ENCODE measurements at places on chromosomes 4 and X.

DNA sequence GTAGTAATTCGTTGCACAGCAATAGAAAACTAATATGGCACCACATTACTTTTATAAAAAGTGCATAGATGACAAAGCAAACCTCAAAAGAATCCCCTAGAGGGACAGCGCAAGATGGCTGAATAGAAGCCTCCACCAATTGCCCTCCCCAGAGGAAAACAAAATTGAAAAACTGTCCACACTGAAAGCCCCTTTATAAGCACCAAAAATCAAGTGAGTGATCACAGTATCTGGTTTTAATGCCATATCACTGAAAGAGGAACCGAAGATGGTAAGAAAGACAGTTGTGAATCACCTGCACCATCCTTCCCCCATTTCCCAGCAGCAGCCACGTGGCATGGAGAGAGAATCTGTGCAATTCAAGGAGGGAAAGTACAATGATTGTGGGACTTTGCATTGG, 522.2 kb downstream of the GLUD2 start:
- no peak for DNase-seq

DNA sequence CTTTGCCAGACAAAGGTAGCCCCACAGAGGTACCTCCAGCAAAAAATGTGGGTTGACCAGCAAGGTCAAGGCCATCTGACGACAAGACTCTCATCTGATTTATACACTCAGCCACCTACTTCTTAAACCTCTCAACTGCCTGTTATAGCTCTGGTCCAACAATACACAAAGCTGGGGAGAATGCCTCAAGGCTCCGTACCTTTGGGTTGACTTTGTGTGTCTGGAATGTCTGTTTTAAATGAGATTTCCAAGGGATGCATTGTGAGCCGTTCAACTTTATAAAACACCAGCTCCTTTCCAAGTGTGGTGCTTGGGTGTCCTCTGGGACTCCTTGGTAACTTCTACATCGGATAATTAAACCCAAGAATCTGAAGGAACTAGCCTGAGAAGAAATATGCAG, 167.0 kb upstream of the RPL34 start:
- no peak for DNase-seq

GRCh38 chr4:176902710-176903323, 110.1 kb upstream of the VEGFC start:
- no peak for DNase-seq

DNA sequence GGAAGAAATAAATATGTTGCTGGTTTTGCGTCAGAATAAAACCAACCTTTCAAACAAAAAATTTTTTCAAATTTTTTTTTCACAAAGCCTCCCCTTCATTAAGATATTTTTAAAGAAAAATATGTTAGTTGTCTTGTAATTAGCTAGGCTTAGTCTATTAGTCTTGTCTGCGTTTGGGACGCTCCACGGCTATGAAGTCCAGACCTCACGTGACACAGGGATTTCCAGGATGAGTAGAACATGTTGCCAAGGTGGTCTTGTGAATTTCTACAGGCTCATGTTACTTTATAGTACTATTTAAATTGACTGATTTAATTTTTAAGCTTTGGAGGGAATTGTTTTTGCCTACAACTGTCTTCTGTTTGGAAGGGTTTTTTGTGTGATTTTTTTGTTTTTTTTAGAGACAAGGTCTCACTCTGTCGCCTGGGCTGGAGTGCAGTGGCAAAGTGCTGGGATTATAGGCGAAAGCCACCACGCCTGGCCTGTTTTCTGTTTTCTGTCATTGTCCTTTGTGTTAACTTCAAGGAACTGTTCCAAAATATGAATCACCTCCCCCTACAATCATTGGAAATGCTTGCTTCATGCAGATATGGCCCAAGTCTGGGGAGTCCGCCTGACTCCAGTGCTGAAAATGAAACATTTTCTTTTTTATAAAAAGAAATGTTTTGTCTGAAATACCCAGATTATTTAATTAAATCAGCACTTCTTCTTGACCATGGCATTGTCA, 26.2 kb downstream of the TMEM144 start:
- peak; percentile 16 for DNase-seq

DNA sequence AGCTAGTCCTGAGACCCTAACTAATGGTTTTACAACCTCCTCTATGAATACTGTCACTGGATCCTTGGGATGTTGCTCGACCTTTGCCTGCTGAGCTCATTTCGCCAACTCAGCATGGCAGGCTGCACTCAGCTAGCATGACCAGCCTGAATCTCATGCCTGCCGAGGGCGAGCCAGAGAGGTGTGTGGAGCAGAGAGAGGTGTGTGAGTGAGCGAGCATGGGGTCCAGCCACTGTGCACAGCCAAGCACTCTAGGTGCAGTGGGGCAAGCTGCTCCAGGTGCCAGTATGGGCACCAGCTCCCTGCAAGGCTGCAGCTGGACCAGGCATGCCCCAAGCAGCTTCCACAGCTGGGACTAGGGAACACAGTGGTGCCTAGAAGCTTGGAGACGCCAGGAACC, 410.9 kb downstream of the PCDH10 start:
- DNase-seq = no peak

GRCh38 chr4:107747748-107748486, 27.9 kb upstream of the PAPSS1 start:
- DNase-seq = no peak

DNA sequence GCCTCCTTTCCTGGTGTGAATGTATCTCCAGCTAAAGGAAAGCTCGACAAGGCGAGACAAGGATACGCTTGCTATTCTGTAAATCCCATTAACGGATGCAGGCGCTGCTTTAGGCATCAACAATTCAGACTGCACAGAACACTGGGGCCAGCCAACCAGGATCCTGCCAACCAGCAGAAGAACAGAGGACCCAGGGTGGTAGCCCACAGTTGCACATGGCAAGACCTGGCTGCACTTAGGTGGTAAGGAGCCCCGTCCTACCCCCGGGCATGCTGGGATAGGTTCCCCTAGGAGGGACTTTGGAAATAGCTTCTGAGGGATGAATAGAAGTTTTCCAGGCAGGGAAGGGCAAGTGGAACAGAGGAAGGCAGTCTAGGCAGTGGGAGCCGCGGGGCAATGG, 20.7 kb downstream of the PSAPL1 start:
- peak; percentile 6 for DNase-seq

All from testis (tissue), 5 donors.